ENCODE measurements at places on chromosomes 7 and 10.
A peak's percentile ranks its signal among the peaks of the same experiment; 100 is the strongest.

GRCh38 chr7:151038951-151039849 lies 9.1 kb upstream of the ASIC3 start:
- no peak for DNase-seq

- no peak for DNase-seq
These were observed 167.0 kb downstream of the CDK14 start for GRCh38 chr7:90763108-90763507.

DNA sequence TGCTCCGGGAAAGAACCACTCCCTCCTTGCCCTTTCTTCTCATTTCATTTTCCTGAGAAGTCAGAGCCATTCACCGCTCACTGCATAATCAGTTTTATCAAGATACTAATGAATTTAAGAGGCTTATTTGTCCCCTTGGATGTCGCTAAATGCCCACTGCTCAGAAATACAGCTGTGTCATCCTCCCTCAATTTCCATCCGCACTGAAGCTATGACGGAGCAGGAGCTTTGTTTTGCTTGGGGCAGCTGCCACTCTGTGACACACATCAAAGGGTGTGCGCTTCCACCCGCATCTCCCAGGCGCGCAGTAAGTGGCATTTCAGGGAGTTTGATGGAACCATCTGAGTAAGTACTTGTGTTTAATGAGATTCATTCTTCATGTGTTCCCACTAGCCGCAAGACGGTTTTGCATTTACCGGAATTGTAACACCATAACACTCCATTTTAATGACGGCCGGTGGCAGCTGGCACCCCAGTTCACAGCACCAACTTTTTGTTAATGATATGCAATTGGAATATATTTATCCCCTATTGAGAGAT lies 103.8 kb upstream of the PARD3 start:
- no peak for DNase-seq

- DNase-seq, result no peak
These were observed 178.4 kb downstream of the ADARB2 start for GRCh38 chr10:1558906-1559305.

DNA sequence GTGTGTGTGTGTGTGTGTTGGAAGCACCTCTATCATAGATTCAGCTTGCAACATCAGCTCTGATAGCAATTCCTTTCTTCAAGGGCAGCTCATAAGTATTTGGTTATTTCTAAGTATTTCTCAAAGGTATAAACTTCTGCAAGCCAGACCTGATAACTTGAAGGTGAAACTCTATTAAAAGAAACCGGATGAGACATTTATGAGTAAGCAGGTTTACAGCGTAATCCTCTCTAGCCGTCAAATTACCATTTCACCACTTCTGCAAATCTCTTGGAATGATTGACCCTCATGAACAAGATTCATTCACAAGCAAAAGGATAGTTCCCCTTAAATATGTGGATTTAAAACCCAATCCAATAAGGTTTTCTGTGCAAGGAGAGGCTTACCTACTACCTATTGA lies 23.1 kb downstream of the PDE1C start:
- DNase-seq, result no peak

GRCh38 chr7:12327922-12328321 lies 75.7 kb downstream of the VWDE start:
- DNase-seq, result no peak

- DNase-seq, result peak; percentile 62
These were observed at the start of gene KCNIP2 for GRCh38 chr10:101843032-101844021. KCNIP2 (minus strand) TSS chr10:101843800; CDS start chr10:101843568, 232 bp downstream.

- no peak for DNase-seq
These were observed 203.4 kb upstream of the PRKCQ start for GRCh38 chr10:6783471-6783870.

- DNase-seq, result no peak
These were observed 81.5 kb upstream of the DIP2C start for GRCh38 chr10:770975-771374.

DNA sequence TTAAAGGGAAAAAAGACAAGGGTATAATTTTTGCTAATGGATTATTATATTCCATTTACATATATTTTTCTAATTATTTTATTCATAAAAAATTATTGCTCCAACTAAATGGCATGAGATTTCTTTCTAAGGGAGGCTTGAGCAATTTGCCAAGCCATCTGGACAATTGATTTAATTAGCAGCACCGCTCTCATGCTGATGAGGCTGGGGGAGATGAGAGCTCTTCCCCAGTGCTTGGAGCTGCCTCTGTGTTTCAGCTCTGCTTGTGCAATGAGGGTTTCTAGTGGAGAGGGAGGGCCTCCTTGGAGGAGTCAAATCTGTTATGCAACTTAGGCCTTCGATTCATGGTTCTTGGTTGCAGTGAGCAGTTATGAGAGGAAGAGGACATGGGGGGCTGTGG lies 574.3 kb downstream of the TCERG1L start:
- no peak for DNase-seq

- DNase-seq, result no peak
These were observed 456 bp upstream of the DLD start for GRCh38 chr7:107890493-107890961.

DNA sequence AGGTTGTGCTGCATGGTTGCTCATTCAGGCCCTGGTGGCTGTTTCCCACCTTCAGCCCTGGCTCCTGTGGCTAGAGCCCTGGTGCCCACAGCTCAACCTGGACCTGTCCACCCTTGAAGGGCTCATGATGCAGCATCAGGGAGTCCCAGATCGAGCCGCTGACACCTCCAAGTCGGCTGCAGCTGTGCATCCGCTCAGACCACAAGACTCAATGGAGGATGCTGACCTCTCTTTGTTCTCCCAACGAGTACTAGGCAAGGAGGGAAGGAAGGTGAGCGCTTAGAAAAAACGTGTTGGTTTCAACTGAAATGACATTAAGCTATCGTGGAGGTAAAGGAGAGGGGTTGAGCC lies 9.5 kb upstream of the C10orf95 start:
- DNase-seq, result no peak

DNA sequence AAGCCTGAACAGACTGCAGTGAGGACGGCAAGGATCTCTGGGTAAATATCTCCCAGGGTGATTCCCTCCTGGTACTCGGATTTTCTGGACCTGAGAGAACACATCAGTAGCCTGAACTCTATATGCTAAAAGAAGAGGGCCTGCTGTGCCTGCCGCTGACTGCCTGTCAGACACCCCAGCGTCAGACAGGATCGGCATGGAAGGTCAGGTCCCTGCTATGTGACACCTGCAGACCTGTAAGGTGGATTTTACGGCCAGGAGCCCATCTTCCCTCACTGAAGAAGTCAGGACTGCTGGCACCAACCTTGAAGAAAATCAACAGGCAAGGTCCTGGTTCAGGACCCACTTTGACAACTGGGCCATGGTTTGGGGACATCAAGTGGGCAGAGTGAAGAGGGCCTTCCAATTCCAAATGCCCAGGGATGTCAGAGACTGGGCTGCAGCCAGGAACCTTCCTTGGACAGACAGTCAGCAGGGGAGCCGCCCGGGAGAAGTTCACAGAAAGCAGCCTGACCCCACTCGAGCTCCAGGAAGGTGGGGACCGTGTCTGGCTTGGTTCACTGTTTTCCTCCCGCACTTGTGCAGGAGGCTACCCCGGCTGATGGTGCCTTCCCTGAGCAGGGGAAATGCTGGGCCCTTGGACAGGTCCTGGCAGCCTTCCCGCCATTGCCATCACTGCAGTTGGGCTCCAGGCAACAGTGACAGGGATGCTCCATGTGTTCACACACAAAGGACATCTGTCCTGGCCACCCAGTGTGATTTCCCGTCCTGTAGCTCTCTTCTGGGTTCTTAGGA lies 91.8 kb upstream of the LANCL2 start:
- DNase-seq, result no peak

- DNase-seq, result no peak
These were observed 53.8 kb downstream of the NCAPG2 start for GRCh38 chr7:158650821-158651225.

DNA sequence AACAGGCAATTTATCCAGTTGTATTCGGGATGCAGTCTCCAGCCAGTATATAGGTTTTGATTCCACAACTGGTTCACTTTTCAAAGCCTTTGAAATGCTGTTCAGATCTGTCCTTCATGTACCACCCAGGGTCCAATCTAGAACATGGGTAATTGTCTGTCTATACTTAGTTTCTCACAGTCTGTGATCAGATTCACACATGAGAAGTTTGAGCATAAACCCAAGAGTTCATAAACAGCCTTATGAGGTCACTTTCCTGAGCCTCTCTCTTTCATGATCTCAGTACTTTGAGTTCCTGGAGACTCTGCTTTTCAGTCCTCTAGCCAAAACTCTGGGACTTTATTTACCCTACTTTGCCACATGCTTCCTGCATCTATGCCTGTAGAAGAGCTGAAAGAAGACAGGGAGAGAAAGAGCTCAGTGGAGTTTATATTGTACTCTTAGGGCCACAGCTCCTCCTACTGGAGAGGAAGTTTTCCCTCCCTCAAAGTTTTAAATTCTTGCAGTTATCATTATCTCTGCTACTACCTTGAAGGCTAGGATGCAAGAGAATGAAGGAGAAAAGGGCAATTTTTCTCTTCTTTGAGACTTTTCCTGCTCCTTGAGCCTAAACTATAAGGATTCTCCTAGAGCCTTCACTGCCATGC lies 172.0 kb downstream of the ZEB1 start:
- DNase-seq, result no peak

DNA sequence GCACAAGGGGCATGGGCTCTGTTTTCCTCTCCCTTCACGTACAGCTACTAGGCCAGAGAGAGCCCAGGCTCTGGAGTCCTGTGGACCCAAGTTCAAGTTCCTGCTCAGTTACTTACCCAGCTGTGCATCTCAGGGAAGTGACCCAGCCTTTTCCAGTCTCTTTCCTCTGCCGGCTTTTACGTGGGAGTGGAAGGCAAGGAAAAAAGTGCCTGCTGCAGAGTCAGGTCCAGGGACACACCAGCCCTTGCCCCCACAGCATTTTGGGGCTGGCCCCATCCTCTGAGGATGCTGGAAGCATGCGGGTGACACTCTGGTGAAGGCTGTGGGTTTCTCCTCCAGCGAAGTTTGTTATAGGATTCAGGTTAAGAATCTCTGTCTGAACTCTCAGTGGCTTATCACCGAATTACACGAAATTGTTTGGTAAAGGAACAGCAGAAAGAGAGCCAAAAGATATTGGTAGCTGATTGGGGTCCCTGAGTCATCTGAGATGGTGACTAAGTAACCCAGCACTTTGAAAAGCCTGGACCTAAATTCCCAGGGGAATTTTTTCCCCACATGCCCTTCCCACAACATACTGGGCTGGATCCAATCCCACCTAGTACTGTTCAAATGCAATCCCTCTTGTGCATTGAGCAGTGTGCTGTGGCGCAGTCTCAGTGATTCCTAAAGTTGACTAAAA lies 424.3 kb downstream of the RPS24 start:
- no peak for DNase-seq

DNA sequence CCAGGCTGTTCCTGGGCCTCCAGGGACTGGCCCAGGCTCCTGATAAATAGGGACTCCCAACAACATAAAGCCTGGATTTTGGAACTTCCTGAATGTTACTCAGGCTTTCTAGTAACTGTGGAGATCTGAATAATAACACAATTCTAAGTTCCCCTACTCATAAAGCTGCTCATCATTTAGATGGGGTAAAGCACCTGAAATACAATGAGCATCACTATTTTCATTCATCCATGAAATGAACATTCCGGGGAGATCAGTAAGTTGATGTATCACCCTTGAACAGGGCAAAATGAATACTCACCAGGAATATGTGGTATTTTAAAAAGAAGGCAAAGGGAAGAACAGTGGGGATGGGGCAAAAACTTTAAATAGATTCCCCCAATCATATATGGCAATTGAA lies 48.3 kb upstream of the ATRNL1 start:
- DNase-seq, result no peak

- DNase-seq, result no peak
These were observed 204.1 kb downstream of the TRIL start for GRCh38 chr7:28754027-28754426.

DNA sequence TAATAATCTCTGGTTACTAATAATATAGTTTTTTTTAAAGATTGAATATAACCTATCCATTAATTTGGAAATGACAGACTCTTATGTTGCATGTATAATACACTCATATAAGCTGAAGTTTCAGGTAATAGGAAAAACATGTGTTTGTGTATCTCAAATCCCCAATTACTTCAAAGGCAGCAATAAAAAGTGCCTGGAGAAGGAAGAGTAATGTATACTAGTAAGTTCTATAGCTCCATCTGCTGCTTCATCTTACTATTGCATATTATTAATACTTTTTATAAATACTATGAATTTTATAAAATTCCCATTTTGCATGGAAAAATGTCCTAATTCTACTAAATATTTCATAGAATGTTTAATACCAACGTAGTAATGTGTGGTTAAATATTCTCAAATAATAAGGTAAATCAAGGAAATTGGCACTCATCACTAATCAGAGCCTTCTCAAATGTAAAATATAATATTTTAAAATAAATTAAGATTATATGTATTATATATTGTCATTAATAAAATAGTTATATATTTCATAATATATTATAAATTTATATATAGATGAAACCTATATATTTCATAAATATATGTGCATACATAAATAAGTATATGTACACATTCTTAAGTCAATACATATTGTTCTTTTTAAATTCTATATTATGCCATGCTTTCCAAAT lies 311.9 kb downstream of the HGF start:
- DNase-seq, result peak; percentile 13

DNA sequence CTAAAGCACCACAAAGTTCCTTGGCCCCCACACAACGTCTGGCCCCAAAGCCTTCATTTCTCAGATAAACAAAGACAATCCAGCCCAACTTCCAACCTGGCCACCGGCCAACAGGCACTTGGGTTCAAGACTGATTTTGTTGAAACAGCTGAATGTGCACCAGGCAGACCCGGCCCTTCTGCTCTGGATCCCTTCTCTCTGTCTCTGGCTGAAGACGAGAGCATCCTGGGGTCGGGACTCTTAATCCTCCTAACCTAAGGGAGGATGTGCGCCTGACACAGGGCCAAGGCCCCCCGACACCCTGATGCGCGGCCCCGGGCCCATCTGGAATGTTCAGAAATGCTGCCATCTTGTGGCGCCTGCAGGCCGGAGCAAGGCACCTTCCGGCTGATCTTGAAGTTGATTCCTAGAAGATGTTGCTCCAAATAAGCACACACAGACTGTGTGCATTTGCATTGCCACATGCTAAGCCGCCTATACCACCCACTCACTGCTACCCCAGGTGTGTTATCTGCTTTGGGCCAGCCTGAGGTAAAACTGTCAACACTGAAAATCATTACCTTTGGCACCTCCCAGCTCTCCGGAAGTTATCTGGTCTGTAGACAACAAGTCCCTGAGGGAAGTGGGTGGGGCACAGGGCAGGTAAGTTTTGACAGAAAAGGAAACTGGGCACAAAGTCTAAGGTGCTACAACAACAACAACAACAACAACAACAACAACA lies 98.4 kb upstream of the HABP2 start:
- DNase-seq, result peak; percentile 28

DNA sequence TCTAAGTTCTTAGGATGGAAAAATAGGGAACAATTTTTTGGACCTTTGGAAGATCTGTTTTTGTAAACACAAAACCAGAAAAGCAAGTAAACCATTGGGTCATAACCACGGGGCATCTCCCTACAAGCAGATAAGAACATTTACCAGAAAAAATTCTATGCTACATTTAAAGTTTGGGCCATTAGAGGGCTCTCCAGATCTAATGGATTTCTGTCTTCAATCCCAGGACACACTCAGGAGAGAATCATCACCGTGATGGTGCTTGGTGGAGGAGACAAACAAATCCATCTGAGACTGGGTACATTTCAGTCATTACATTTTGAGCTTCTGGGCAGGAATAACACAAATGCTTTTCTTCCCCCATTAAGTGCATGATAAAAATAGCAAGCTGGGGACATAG lies 178.4 kb upstream of the TARP start:
- DNase-seq, result peak; percentile 33

- DNase-seq, result no peak
These were observed 73.8 kb upstream of the EFCAB10 start for GRCh38 chr7:105655067-105655466.
